HL-60 (cell line): ENCODE measurements at places on chromosomes 12 and 14.
A peak's percentile ranks its signal among the peaks of the same experiment; 100 is the strongest.

DNA sequence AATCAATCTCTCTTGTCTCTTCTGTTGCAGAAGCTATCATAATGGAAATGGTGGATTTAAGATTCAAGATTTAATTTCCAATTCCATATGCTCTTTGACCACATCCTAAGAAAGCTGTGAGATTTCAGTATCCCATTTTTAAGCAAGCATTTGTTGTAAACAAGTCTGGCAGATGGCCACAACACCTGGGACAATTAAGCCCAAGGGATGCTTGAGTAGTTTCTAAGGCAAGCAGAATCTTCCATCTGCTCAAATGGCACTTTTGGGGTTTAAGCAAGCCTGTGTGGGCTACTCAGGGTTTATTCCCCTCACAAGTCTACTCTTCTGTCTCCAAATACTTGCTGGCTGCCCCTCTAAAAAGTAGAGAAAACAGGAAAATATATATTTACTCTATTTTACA, 304.7 kb upstream of the SYT1 start:
- no peak for DNase-seq

DNA sequence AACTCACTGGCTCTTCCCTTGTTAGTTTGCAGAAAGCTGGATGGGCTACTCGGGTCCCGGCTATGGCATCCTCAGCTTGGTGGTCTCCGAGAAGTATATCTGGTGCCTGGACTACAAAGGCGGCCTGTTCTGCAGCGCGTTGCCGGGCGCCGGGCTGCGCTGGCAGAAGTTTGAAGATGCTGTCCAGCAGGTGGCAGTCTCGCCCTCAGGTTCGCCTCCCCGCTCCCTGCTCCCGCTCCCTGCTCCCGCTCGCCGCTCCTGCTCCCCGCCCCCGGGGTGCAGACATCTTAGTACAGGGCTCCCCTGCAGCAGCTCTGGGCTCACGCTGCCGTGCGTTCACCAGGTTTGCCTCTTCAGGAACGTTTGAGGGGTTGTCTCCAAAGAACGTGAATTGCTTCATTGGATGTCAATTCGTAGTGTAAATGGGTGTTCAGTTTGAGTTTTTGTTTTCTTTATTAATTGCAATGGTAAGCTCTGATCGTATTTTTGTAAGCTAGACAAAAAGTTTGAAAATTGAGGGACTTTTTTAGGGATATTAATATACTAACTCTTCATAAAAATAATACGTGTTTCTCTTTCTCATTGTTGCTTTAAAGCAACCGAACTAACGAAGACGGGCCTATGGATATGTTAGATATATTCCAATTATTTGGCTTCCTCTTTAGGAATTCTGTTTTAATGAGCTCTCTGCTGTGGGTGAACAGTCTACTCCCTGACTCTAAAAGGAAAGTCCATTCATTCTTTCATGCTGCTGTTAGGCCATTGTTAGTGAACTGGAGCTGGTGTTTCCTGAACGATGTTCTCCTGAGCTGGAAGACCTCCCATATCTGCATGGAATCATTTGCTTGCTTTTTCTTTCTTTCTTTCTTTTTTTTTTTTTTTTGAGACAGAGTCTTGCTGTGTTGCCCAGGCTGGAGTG, 71.3 kb downstream of the ANKRD9 start:
- peak; percentile 73 for DNase-seq

DNA sequence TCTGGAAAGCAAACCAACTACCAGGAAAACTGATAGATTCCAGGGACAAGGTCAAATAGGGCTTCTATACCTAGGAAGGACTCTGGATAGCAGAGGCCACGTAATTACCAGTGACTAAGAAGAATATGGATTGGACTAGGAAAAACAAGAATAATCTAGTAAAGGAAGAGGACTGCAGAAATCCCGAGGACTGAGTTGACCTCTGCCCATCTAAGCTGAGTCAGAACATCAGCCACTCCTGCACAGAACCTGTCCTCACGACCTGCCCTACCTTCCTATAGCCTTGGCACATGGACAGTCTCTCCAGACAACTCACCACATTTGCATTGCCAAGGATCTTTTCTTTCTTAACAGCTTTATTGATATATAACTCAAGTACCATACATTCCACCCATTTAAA, 2.3 kb downstream of the OR6J1 start:
- DNase-seq: no peak

GRCh38 chr12:130117701-130118100, 44.6 kb upstream of the FZD10 start:
- DNase-seq: no peak

DNA sequence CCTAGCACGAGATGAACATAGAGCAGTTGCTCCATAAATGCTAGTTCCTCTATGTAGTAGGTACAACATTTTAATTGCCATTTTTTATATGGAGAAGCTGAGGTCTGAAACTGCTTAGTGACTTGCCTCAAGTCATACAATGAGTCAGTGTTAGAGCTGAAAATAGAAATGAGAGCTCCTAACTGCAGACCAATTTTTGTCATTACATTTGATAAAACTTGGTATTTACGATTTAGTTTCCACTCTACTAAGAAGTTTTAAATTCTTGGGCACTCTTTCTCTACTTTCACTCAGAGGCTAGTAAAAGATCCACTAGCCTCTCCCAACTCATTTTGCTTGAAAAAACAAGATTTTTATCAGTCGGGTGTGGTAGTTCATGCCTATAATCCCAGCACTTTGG, 8.1 kb upstream of the TMED10 start:
- no peak for DNase-seq

- no peak for DNase-seq
Measured at GRCh38 chr14:104295681-104296387, 157.4 kb downstream of the KIF26A start.

GRCh38 chr12:42936991-42937390, 347.4 kb upstream of the PRICKLE1 start:
- DNase-seq: no peak

DNA sequence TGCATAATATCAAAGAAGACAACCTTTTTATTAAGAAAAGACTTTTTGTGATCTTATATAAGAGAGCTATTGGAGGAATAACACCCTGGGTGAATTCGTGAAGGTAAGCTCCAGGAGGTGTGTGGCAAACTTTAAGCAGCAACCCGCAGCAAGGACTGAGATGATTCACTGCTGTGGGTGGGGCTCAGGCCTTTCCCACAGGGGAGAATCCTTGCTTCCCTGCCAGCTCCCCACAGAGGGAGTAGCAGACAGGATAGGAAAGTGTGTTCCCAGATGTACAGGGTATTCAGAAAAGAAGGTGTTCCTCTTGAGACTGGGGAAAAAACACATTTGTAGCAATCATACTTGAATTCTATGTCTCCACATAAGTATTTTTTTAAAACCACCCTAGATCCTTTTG, 9.2 kb downstream of the NDUFA12 start:
- DNase-seq: no peak

DNA sequence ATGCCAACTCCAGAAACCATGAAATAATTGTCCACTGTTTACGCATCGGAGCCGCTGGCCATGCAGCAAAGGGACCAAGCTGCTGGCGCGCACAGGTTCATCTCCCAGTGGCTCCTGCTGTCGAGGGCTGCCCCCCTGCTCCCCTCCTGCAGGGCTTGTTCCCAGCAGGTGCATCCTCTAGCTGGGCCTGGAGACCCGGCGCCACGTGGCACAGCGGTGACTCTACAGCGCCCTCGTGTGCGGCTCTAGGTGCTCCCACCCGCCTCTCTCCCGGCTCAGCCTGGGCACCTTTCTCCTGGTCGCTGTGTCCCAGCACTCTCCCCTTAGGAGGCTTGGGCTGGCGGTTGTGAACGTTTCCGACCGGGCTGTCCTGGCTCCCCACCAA, 37.5 kb upstream of the INF2 start:
- no peak for DNase-seq

DNA sequence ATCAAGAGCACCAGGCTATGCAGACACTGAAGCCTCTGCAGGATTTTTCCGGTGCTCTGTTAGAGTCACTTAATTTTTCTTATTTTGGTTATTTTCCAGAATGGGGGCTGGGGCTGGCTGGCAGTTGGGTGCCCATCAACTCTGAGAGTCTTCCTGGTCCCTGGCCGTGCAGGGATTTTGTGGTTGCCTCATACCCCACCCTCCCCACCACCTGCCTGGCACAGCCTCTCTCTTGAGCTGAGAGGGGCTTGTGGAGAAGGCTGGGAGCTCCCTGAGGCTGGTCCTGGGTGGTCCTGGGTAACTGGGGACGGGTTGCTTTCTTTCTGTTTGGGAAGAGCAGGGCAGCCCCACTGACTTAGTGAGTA, 23.3 kb downstream of the LRTM2 start:
- DNase-seq: no peak

GRCh38 chr14:105885561-105886320, 359.4 kb downstream of the TMEM121 start:
- no peak for DNase-seq

GRCh38 chr14:68147303-68147702, 327.7 kb downstream of the RAD51B start:
- no peak for DNase-seq

DNA sequence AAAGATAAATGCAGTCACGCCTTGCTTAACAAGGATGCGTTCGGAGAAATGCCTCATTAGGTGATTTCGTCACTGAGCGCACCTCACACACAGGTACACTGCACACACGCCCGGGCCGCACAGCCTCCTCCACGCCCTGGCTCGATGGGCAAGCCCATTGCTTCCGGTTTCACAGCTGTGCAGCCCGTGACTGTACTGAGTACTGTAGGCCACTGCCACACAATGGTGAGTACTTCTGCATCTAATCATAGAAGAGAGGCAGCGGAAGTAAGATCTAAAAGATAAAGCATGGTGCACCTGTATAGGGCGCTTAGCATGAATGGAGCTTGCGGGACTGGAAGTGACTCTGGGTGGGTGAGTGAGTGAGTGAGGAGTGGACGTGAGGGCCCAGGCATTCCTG, 4.3 kb downstream of the RIMBP2 start:
- DNase-seq: no peak

GRCh38 chr12:22562036-22563028, 18.0 kb upstream of the C2CD5 start:
- DNase-seq: no peak

- no peak for DNase-seq
Measured at GRCh38 chr12:67593041-67593440, 55.5 kb upstream of the DYRK2 start.

GRCh38 chr12:68279227-68280054, 26.0 kb upstream of the IL22 start:
- DNase-seq: no peak

DNA sequence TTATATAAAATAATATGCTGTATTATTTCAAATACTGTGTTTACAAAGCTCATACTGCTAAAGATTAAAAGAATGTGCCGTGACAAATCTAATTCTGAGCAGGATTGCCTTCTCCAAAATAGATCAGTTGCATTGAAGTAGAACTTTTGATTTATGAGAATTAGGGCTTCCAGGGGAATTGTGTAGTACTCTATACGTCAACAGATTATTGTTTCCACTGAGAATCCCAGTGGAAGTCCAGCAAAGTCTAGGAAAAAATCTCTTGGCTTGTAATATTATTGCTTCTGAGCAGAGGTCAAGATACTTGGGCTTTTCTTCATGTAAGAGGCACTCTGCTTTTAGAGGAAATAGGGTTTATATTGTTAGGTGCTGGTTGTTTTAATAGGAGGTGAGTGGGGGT, 133.9 kb downstream of the TRHDE start:
- DNase-seq: no peak

DNA sequence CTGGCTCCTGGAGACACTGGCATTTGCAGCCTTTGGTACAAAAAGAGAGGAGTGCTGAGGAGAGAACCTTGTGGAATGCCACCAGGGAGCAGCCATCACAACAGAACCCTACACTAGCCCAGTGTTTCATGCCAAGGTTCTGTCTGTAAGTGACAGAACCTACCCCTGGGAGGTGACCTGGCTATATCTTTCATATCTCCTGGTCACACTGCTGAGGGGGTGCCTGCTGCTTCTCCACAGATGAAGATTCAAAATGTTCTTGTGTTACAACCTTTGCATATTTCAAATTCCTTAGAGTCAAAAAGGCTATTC, 12.7 kb upstream of the EIF4B start:
- DNase-seq: no peak

DNA sequence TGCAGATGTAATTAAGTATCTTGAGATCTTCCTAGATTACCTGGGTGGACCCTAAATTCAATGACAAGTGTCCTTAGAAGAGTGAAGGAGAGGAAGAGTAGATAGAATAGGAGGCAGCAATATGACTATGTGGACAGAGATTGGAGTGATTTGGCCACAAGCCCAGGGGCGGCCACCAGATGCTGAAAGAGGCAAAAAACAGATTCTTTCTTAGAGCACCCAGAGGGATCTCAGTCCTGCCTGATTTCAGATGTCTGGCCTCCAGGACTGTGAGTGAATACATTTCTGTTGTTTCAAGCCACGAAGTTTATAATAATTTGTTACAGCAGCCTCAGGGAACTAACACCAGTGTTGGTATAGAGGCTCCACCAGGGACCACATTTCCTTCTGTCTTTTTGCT, 67.3 kb downstream of the DACT1 start:
- DNase-seq: no peak

DNA sequence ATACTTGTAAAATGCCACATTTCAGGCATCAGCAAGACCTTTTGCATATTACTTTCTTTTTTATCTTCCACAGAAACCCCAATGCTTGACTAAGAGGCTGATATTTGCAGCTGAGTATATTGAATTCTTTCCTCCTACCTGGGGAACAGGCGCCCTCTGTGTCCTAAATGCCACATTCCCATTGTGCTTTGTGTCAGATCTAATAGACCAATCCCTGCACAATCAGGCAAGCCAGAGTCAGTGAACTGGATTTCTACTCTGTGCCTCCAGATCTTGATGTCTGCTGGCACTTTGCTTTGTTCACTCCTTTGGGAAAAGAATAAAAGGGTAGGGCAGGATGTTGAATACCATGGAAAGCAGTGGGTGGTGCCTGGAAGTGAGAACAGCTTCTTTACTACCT, 22.4 kb upstream of the TAS2R42 start:
- no peak for DNase-seq

GRCh38 chr12:40646456-40646855, 45.8 kb upstream of the CNTN1 start:
- DNase-seq: no peak

- DNase-seq: no peak
Measured at GRCh38 chr12:26770239-26771070, 62.5 kb downstream of the ITPR2 start.

GRCh38 chr14:92960706-92961566, 38.0 kb downstream of the CHGA start:
- DNase-seq: no peak

DNA sequence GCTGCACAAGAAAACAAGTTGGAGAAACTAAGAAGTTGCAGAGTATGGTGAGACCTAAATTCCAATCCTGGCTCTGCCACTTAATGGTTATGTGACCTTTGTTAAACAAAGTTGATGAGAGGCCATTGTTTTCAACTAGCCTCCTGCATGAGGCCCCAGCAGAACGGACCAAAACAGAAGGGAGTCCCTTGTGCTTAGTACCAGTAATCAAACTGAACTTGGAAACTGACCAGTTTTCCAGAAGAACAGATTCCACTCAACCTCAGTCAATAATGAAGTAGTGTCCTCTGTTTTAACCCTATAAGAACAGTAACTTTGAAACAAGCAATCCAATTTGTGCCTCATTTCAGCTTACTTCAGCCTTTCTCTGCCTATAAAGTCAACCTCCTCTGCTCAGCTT, 69.9 kb downstream of the C12orf56 start:
- DNase-seq: no peak
